ENCODE measurements at places on chromosomes 2 and 18.

GRCh38 chr18:374721-375168 is 106.9 kb upstream of the THOC1 start:
- no peak for DNase-seq

GRCh38 chr2:22904126-22904684 is 480.8 kb upstream of the KLHL29 start:
- no peak for DNase-seq

GRCh38 chr2:119106301-119106897 is 52.2 kb downstream of the C1QL2 start:
- no peak for DNase-seq

GRCh38 chr18:7896805-7897518 is 329.8 kb downstream of the PTPRM start:
- no peak for DNase-seq

GRCh38 chr2:175624785-175625184 is 377.3 kb downstream of the LNPK start:
- no peak for DNase-seq

DNA sequence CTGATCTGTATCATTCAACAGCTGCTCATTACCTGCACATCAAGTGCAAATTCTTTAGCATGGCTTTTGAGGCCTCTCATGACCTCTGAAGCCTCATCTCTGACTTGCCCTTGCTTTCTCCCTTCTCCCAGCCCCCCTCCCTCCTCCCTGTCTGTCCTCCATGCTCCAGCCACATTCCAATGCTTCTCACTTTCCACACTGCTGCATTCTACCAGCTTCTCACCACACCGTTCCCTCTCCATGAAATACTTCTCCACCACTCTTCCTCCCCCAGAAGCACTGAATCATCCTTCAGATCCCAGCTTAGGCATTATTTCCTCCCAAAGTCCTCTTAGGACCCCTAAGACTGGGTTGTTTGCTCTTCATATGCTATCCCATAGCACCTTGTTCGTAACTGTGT is 26.9 kb downstream of the GCG start:
- no peak for DNase-seq

DNA sequence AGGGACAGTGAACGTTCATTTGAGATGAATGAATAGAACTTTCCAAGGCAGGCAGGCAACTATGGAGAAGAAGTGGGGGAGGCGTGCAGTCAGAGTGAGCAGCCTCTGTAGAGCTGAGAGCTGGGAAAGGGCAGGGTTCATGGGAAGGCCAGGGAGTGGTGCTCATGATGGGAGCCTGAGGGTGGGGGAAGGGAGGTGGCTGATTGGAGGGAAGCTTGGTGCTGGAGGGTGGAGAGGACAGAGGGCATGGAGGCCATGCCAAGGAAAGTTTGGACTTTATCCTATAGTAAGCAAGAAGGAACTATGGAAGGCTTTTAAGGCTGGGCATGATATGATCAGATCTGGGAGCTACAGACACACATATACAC is 47.6 kb upstream of the LGALSL start:
- no peak for DNase-seq

DNA sequence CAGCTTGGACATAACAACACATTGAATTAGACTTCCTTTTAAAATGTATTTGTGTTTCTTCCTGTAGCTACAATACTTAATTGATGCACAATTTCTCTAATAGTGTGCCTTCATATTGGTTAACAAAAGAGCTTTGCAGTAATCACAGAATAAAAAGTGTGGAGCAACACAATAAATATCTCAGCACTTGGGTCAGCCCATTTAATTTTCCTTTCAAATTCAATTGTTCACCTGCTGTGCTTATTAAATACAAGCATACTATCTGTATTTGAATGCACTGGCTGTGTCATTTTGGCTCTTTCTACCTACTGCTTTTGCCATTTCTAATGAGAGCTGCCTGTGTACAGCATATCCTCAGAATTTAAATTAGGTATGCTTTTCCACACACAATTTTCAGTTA is 1641.3 kb upstream of the SLC39A10 start:
- DNase-seq: no peak

- no peak for DNase-seq
Measured at GRCh38 chr18:48578289-48578688, 39.5 kb downstream of the CTIF start.

- no peak for DNase-seq
Measured at GRCh38 chr2:134224005-134224404, 29.9 kb upstream of the MGAT5 start.

All from activated CD4-positive, CD25-positive, alpha-beta regulatory T cell treated with anti-CD3 and anti-CD28 coated beads, Interleukin-2, amount 50 U/mL, for 16 hours (primary cell).